Activated CD8-positive, alpha-beta memory T cell treated with anti-CD3 and anti-CD28 coated beads for 1 hour (primary cell): ENCODE measurements at places on chromosomes 5 and 9.

DNA sequence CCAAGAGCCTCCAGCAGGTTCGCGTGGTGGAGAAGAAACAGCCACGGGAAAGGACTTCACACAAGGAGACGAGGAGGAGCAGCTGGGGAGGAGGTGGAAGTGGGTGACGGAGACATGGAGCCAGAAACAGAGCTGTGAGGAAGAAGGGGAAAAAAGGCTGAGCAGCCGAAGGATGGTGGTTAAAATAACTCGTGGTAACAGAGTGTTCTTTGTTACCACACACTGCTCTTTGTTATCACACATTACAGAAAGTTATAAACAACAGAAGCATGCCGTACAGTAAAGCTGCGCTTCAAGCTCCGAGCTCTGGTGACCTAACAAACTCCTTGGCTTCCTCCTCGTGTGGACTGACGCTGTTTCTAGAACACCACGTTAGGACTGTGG, 215.4 kb downstream of the GLIS3 start:
- no peak for DNase-seq

- DNase-seq = no peak
Measured at GRCh38 chr5:161481922-161482321, 64.6 kb downstream of the GABRB2 start.

DNA sequence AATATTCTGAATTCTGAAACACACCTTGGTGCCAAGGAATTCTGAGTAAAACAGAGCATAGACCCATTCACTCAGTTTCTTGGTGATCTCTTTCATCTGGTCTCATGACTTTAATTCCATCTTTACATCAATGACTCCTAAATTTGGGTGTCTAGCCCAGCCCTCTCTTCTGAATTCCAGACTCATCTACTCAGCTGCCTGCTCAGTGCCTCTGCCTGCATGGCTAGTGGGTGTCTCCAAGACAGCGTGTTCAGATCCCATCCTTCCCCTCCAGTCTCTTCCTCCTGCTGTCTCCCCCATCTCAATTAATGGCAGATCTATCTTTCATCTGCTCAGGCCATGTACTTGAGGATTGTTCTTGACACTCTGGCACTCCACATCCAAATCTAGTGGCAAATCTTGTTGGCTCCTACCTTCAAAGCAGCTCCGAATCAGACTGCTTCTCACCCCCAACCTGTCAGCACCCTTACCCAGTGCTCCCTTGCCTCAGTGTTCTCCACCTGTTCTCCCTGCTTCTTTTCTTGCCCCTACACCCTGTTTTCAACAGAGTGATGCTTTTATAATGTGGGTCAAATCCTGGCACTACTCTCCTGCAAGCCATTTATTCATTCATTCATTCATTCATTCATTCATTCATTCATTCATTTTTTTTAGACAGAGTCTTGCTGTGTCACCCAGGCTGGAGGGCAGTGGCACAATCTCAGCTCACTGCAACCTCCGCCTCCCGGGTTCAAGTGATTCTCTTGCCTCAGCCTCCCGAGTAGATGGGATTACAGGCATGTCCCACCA, 5.3 kb downstream of the CAVIN4 start:
- DNase-seq = no peak

DNA sequence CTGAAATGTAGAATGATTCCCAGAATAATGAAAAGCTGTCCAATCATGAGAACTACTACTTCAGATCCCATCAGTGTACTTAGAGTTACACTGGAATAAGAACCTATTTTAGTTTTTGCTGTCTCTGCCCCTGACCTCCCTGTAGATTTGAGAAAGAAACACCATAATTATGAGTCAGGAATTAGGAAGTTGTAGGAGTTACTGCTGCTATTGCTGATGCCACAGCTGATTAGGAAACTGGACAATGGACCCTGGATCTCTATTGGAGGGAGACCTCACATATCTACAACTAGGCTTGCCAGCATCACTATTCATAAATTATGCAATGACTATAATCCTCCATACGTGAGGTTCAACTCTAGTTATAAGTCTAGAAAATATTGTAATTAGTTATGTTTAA, 48.8 kb upstream of the EDIL3 start:
- no peak for DNase-seq

- no peak for DNase-seq
Measured at GRCh38 chr5:174093123-174093522, 47.6 kb downstream of the NSG2 start.

GRCh38 chr5:54492178-54492577, 25.4 kb upstream of the SNX18 start:
- no peak for DNase-seq
